ENCODE measurements at places on chromosomes 2 and 18. TPM values are rescaled to one million over a fixed set of nuclear protein-coding genes. Genes with fewer than 3 reads are reported as not detected.

DNA sequence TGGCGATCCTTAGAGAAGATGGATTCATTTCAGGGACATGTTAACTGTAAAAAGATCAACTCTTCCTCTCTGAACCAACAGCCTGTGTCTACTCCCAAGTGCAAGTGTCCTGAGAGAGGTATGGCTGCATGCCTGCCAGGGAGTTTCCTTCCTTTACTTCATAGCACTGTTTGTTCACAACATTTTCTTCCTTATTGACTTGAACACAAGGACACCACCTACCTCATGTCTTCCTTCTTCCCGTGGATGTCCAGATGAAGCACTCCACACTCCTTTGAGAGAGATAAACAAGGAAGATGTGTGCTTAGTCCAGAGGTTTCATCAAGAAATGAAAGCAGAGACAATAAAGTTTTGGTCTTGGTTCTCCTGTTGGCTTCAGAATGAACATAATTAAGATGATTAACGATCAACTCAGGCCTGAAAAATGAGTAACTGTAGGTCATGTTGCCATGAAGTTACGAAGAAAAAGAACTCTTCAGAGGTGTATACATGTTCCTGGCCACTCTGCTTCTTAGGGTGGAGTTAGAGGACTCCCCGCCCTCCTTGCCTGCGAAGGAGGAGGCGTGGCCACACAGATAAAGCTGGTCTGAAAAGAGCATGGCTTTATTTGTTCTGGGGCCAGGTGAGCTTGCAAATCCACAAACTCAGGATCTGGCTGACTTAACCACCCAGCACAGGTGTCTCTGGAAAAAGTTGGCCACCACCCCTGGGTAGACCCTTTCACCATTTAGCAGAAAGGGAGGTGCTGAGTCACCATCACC is 155.0 kb upstream of the KCTD1 start:
- DNase-seq, result no peak
- no peak overlapping the region for H3K4me3 ChIP-seq
- peaks cover 33% of the 10 kb centered on the region for H3K27me3 ChIP-seq
- H3K27ac ChIP-seq, result no peak overlapping the region
- H3K4me1 ChIP-seq, result no peaks in the 10 kb centered on the region

DNA sequence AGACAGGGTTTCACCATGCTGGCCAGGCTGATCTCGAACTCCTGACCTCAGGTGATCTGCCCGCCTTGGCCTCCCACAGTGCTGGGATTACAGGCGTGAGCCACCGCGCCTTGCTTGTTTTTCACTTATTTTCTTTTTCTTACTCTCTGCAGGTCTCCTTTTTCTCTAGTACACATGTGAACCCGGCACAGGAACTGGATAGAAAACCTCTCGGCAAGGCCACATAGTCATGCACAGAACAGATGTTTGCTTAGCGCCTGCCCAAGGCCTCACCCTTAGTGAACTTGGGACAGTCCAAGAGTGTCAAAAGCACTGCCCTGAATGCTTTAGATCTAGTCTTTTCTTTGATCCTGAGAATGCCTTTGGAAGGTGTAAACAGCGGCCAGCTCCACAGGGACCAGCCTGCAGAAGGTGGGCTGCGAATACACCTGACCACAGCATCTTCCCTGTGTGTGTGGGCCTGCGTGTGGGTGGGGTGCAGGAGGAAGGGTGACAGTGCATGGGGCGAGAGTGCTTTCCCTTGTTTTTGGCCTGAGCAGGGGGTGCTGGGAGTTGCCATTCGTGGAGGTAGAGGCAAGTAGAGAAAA is 27.0 kb downstream of the IMPA2 start:
- no peak overlapping the region for H3K27ac ChIP-seq
- no peaks in the 10 kb centered on the region for H3K27me3 ChIP-seq
- H3K4me3 ChIP-seq, result no peak overlapping the region
- H3K36me3 ChIP-seq, result no peaks in the 10 kb centered on the region

- no peak overlapping the region for H3K27ac ChIP-seq
- H3K27me3 ChIP-seq, result no peaks in the 10 kb centered on the region
- H3K4me1 ChIP-seq, result no peaks in the 10 kb centered on the region
These were observed 76.9 kb upstream of the NABP1 start for GRCh38 chr2:191601060-191601459.

- no peaks in the 10 kb centered on the region for H3K36me3 ChIP-seq
- H3K4me1 ChIP-seq, result peaks cover 13% of the 10 kb centered on the region
- no peak for DNase-seq
- no peak overlapping the region for H3K27ac ChIP-seq
- H3K4me3 ChIP-seq, result no peak overlapping the region
- H3K27me3 ChIP-seq, result no peaks in the 10 kb centered on the region
These were observed 41.9 kb downstream of the LRRFIP1 start for GRCh38 chr2:237669283-237669627.

- no peak for DNase-seq
- no peaks in the 10 kb centered on the region for H3K27me3 ChIP-seq
- no peak overlapping the region for H3K4me3 ChIP-seq
These were observed 13.1 kb downstream of the CYRIA start for GRCh38 chr2:16652296-16653082.

- H3K27ac ChIP-seq, result no peak overlapping the region
- peak; percentile 78 for DNase-seq
- no peaks in the 10 kb centered on the region for H3K36me3 ChIP-seq
- no peaks in the 10 kb centered on the region for H3K4me1 ChIP-seq
These were observed 326.2 kb upstream of the SOX11 start for GRCh38 chr2:5365871-5366461.

DNA sequence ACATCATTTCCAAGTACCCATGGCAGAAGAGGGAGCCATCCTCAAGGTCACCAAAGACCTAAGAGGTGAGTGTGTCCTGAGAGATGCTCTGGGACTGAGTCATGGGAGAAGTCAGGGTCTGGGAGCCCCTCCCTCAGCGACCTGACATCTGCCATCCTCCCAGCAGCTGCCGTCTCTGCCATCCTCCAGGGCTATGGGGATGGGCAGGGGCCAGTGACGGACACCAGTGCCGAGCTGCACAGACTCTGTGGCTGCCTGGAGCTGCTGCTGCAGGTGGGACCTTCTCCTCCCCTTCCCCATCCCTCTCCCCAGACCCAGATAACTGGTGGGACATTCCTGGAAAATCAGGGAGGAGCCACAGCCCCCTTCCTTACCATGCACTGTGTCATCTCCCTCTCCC is 1.5 kb downstream of the RUFY4 start:
- H3K4me1 ChIP-seq, result no peaks in the 10 kb centered on the region
- peaks cover 39% of the 10 kb centered on the region for H3K27me3 ChIP-seq
- no peak for DNase-seq
- no peaks in the 10 kb centered on the region for H3K36me3 ChIP-seq
- no peak overlapping the region for H3K27ac ChIP-seq

- no peaks in the 10 kb centered on the region for H3K36me3 ChIP-seq
- no peak for DNase-seq
- H3K27ac ChIP-seq, result no peak overlapping the region
- H3K4me3 ChIP-seq, result no peak overlapping the region
These were observed 369.6 kb downstream of the RIT2 start for GRCh38 chr18:42745931-42746330.

DNA sequence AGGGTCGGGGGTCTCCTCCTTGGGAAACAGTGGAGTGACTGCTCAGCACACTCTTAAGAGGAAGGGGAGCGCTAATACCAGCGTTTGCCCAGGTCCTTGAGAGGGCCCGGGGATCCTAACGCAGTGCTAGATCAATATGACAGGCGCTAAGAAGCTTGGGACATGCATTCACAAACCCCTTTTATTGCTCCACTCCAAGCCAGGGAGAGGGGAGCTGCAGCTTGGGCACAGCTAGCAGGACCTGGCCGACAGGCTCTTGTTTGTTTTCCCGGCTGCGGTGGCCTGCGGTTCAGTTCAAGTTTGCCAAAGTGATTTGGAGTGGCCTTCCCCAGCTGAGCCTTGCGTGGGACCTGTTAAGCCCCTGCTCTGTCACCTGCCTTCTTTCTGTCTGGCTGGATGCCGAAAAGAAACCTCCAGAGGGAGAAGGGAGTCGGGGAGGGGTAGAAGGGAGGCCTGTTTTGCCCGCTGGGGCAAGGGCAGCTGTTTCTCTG is 152.1 kb downstream of the GLI2 start:
- H3K27me3 ChIP-seq, result no peaks in the 10 kb centered on the region
- H3K4me1 ChIP-seq, result no peaks in the 10 kb centered on the region
- H3K36me3 ChIP-seq, result no peaks in the 10 kb centered on the region
- H3K27ac ChIP-seq, result no peak overlapping the region
- no peak overlapping the region for H3K4me3 ChIP-seq
- no peak for DNase-seq

DNA sequence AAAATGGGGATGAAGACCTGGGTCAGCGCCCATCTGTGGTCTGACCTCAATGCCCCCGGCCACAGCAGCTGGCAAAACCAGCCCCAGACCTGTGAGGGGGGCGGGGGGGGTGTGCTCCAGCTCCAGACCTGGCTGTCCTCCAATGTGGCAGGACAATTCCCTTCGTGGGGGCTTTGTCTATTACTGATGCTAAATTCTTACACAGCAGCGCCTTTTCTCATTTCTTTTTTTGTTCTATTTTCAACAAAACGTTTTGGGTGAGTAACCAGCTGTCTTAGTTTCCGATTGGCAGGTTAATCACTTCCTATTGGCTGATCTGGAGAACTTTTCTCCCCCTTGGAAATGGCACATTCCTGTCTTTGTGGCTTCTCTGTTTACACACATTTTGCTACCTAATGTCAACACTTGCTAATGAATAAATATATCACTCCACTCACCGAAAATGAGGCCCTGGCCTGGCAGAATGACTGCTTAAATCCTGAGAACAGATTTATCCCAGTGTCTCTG is 4.4 kb downstream of the SMAD7 start:
- no peak overlapping the region for H3K27ac ChIP-seq
- no peaks in the 10 kb centered on the region for H3K36me3 ChIP-seq
- peak; percentile 61 for DNase-seq

- H3K27me3 ChIP-seq, result no peaks in the 10 kb centered on the region
- no peak overlapping the region for H3K4me3 ChIP-seq
- no peaks in the 10 kb centered on the region for H3K36me3 ChIP-seq
- H3K4me1 ChIP-seq, result peaks cover 10% of the 10 kb centered on the region
- H3K27ac ChIP-seq, result no peak overlapping the region
- no peak for DNase-seq
These were observed 87.7 kb downstream of the BCL11A start for GRCh38 chr2:60465736-60466135.

DNA sequence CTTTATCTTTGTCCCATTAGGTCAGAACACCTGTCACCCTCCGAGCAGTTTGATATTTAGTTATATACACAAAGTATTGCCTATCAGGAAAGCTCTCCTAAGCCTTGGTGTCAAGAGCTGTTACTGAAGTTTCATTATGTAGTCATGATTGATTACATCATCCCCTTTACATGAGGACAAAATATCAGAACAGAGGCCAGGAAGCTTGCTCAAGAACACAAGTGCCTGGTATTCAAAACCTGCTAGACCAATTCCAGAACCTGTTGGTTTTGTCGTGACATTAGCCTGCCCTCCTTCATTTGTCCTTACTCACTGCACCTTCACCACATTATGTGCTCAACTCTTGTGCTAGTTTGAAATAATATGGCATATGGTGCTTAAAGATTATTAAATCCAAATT is 377.1 kb downstream of the CDH19 start:
- DNase-seq, result peak; percentile 32
- H3K4me1 ChIP-seq, result peaks cover 2% of the 10 kb centered on the region
- H3K4me3 ChIP-seq, result no peak overlapping the region
- H3K27ac ChIP-seq, result no peak overlapping the region
- H3K27me3 ChIP-seq, result no peaks in the 10 kb centered on the region
- H3K36me3 ChIP-seq, result no peaks in the 10 kb centered on the region

GRCh38 chr2:39849982-39850526 is 71.0 kb upstream of the THUMPD2 start:
- DNase-seq, result peak; percentile 61
- no peaks in the 10 kb centered on the region for H3K36me3 ChIP-seq
- H3K4me3 ChIP-seq, result no peak overlapping the region

- H3K4me3 ChIP-seq, result no peak overlapping the region
- DNase-seq, result no peak
- no peak overlapping the region for H3K27ac ChIP-seq
- no peaks in the 10 kb centered on the region for H3K36me3 ChIP-seq
- H3K27me3 ChIP-seq, result no peaks in the 10 kb centered on the region
These were observed 12.3 kb downstream of the CHN1 start for GRCh38 chr2:174992886-174993285.

- no peaks in the 10 kb centered on the region for H3K36me3 ChIP-seq
- H3K27me3 ChIP-seq, result no peaks in the 10 kb centered on the region
- peaks cover 39% of the 10 kb centered on the region for H3K4me1 ChIP-seq
- H3K27ac ChIP-seq, result peak overlapping the region; percentile 46
- peak; percentile 65 for DNase-seq
- no peak overlapping the region for H3K4me3 ChIP-seq
These were observed 17.0 kb downstream of the ARHGAP28 start for GRCh38 chr18:6746386-6746960.

Gene DSG2
- 21.1 TPM for total RNA-seq

Gene FAM228B
- total RNA-seq, result 8.8 TPM

Gene PER2
- 13.0 TPM for total RNA-seq

Gene LIPT1
- 8.7 TPM for total RNA-seq

Gene CENPO
- total RNA-seq, result 68.5 TPM

Gene STARD6
- total RNA-seq, result not detected

Gene AGXT
- not detected for total RNA-seq

All from PC-3 (cell line).